ENCODE measurements at places on chromosomes 3 and 15. TPM values are rescaled to one million over a fixed set of nuclear protein-coding genes. Genes with fewer than 3 reads are reported as not detected.

GRCh38 chr3:173396191-173397041, 1.1 kb upstream of the NLGN1 start:
- H3K36me3 ChIP-seq: no peaks in the 10 kb centered on the region
- peak; percentile 51 for DNase-seq
- H3K4me1 ChIP-seq: peaks cover 6% of the 10 kb centered on the region
- H3K27me3 ChIP-seq: no peaks in the 10 kb centered on the region
- H3K27ac ChIP-seq: no peak overlapping the region

DNA sequence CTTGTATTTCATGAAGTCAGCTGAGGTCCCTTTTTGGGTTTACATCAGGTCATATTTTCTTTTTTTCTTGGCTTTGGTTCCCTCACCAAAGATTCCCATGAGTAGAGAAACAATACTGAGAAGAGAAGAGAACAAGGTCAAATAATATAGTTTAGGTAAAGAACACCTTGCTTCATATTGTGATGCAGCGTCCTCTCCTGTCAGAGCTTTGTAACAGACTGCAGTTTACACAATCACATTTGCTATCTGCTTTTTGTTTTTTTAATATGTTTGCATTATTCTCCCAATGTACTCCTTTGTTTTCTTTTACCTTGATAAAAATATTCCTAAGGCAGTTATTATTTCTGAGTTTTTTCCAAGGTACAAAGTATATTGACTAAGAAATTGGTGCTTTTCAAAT, 283.2 kb downstream of the SHOX2 start:
- H3K4me1 ChIP-seq: no peaks in the 10 kb centered on the region
- no peak overlapping the region for H3K27ac ChIP-seq

GRCh38 chr3:114585687-114586086, 291.9 kb downstream of the TIGIT start:
- H3K4me3 ChIP-seq: no peak overlapping the region
- DNase-seq: no peak
- no peaks in the 10 kb centered on the region for H3K27me3 ChIP-seq

DNA sequence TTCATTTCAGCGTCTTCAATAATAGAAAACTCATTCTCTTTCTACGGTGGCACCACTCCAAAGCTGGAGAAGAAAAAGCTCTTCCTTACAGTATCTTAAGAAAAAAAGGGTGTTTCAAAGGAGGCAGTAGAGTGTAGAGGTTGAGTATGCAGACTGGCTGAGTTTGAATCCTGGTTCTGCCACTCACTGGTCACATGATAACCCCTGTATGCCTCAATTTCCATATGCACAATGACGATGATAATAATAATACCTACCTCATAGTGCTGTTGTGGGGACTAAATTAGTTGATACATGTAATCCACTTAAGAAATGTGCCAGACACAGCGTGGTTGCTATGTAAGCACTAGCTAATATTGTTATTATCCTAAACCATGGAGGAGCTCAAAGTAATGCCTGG, 4.5 kb downstream of the ANP32A start:
- no peaks in the 10 kb centered on the region for H3K27me3 ChIP-seq
- H3K4me1 ChIP-seq: peaks cover 17% of the 10 kb centered on the region
- H3K27ac ChIP-seq: no peak overlapping the region

- H3K4me3 ChIP-seq: peak overlapping the region; percentile 43
- no peak for DNase-seq
- H3K4me1 ChIP-seq: no peaks in the 10 kb centered on the region
- H3K27me3 ChIP-seq: no peaks in the 10 kb centered on the region
These were observed 170.0 kb upstream of the NDN start for GRCh38 chr15:23857028-23857641.

DNA sequence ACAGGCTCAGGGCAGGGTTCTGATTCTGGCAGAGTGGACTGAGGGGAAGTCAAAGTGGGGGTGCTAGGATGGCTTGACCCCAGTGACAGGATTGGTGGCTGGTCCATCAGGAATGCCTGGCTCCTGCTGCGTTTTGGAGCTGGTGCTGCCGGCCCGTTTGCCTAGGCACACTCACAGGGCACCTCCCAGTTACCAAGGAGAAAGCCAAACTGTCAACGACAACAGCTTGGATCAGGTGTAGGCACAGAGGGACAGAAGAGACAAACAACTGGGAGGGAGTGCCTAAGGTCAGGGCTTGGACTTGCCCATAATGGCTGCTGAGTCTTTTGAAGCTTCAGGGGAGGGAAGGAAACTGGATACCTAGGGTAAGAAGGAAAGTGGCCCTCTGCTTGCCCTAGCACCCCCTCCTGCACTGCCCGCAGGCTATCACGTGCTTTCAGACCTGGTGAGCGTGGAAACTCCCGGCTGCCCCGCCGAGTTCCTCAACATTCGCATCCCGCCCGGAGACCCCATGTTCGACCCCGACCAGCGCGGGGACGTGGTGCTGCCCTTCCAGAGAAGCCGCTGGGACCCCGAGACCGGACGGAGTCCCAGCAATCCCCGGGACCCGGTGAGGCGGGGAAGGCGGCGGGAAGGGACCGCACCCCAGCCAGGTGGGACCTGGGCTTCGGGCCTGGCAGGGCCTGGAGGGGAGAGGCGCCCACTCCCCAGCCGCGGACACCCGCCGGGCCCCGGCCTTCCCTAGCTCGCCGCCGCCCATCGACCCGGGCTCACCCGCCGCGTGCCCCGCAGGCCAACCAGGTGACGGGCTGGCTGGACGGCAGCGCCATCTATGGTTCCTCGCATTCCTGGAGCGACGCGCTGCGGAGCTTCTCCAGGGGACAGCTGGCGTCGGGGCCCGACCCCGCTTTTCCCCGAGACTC, 5.1 kb downstream of the DUOX1 start:
- H3K27me3 ChIP-seq: peaks cover 59% of the 10 kb centered on the region
- peak overlapping the region; percentile 29 for H3K4me3 ChIP-seq
- no peak overlapping the region for H3K27ac ChIP-seq
- peak; percentile 71 for DNase-seq
- H3K36me3 ChIP-seq: no peaks in the 10 kb centered on the region

- H3K36me3 ChIP-seq: no peaks in the 10 kb centered on the region
- peaks cover 2% of the 10 kb centered on the region for H3K27me3 ChIP-seq
- no peak for DNase-seq
- no peak overlapping the region for H3K4me3 ChIP-seq
These were observed 102.4 kb upstream of the EOMES start for GRCh38 chr3:27824312-27825200.

DNA sequence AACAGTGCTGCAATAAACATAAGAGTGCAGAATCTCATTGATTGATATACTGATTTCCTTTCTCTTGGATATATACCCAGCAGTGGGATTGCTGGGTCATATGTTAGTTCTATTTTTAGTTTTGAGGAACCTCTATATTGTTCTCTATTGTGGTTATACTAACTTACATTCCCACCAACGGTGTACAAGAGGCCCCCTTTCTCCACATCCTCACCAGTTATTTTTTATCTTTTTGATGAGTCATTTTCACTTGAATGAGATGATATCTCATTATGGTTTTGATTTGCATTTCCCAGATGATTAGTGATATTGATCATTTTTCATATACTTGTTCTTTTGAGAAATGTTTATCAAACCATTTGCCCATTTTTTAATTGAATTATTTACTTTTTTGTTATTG, 12.4 kb upstream of the IREB2 start:
- no peaks in the 10 kb centered on the region for H3K4me1 ChIP-seq
- no peak overlapping the region for H3K27ac ChIP-seq
- no peaks in the 10 kb centered on the region for H3K27me3 ChIP-seq
- no peak for DNase-seq
- H3K36me3 ChIP-seq: no peaks in the 10 kb centered on the region

GRCh38 chr3:114709102-114709501, 415.3 kb downstream of the TIGIT start:
- no peak overlapping the region for H3K4me3 ChIP-seq
- peaks cover 2% of the 10 kb centered on the region for H3K4me1 ChIP-seq
- H3K27me3 ChIP-seq: no peaks in the 10 kb centered on the region
- no peaks in the 10 kb centered on the region for H3K36me3 ChIP-seq
- no peak for DNase-seq
- no peak overlapping the region for H3K27ac ChIP-seq

- H3K4me1 ChIP-seq: peaks cover 15% of the 10 kb centered on the region
- H3K27me3 ChIP-seq: no peaks in the 10 kb centered on the region
- no peak overlapping the region for H3K27ac ChIP-seq
- no peak overlapping the region for H3K4me3 ChIP-seq
These were observed 69.7 kb upstream of the UBE3A start for GRCh38 chr15:25508369-25509002.

DNA sequence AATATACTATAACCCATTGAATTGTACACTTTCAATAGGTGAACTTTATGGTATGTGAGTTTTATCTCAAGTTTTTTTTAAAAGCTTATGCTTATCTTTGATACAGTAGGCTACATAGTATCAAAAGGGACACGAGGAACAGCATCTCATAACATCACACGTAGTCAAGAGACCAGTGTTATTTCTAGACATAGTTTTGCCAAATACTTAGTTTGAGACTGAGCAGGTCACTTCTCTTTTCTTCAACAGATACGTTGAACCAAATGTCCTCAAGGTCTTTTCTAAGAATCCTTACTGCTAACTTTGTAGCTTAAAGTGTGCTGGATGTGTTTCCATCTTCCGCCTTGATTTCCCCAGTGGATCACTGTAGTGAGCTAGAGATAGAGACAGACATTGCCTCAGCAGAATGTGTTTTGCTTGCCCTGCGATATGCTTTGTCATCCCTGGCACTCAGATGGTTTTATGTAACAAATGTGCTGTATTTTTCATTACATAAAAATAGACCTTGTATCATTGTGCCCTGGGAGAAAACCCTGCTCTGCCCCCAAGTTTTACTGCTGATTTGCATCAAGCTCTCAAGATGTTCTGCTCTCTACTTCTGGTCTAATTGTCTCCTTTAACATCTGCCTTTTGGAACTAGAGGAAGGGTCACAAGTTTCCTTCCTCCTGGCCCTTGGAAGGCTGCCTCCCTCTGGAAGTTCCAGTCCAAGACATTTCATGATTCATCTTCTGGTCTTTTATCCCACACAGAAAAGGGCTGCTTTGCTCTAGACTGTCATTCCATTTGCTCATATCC, 426.4 kb upstream of the RGMA start:
- no peak overlapping the region for H3K27ac ChIP-seq
- no peak overlapping the region for H3K4me3 ChIP-seq
- no peaks in the 10 kb centered on the region for H3K36me3 ChIP-seq

- H3K27ac ChIP-seq: no peak overlapping the region
- H3K4me3 ChIP-seq: no peak overlapping the region
- no peak for DNase-seq
- H3K4me1 ChIP-seq: no peaks in the 10 kb centered on the region
- no peaks in the 10 kb centered on the region for H3K36me3 ChIP-seq
- H3K27me3 ChIP-seq: no peaks in the 10 kb centered on the region
These were observed 170.1 kb upstream of the PFN2 start for GRCh38 chr3:150140614-150141321.

- H3K4me1 ChIP-seq: peaks cover 4% of the 10 kb centered on the region
- DNase-seq: peak; percentile 90
- peak within 1 kb of the TSS; percentile 65 for H3K4me3 ChIP-seq
- H3K27ac ChIP-seq: peak within 1 kb of the TSS; percentile 62
These were observed at the start of gene FLNB for GRCh38 chr3:58008141-58009025. Gene FLNB (plus strand): TSS chr3:58008422. CDS start chr3:58008565, 143 bp downstream.

GRCh38 chr3:99659032-99659431, 20.6 kb downstream of the COL8A1 start:
- no peak overlapping the region for H3K4me3 ChIP-seq
- H3K36me3 ChIP-seq: no peaks in the 10 kb centered on the region
- H3K27me3 ChIP-seq: no peaks in the 10 kb centered on the region
- H3K27ac ChIP-seq: no peak overlapping the region
- peaks cover 2% of the 10 kb centered on the region for H3K4me1 ChIP-seq

DNA sequence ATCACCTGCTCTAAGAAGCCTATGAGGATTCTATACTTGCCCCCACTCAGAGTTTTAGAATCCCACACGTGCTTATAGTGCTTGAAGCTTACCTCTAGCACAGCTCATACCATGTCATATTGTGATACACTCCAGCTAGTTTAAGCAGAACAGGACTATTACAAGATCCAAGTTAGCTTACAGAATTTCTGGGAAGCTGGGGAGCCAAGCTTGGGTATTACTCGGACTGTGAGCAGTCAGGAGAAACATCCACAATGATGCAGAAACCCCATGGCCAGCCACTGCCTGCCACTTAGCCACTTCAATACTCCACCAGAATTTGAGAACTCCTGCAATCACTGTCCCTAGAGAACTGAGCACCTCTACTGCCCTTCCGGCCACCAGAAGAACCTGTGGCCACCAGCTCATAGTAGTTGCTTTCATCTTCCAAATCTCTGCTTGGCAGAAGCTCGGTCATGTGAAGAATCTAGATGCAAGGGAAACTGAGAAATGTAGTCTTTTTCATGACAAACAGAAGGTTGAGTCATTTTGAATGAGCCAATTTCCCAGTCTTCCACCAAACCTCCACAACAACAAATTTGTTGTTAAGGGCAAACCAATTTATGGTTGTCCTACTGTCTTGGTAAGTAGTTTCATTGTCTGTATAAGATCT, 27.7 kb upstream of the SSR3 start:
- no peak for DNase-seq
- no peaks in the 10 kb centered on the region for H3K4me1 ChIP-seq
- H3K27ac ChIP-seq: no peak overlapping the region
- no peaks in the 10 kb centered on the region for H3K36me3 ChIP-seq
- H3K27me3 ChIP-seq: no peaks in the 10 kb centered on the region

GRCh38 chr3:49121132-49121736, 611 bp upstream of the USP19 start:
- H3K4me3 ChIP-seq: peak overlapping the region; percentile 86
- H3K27ac ChIP-seq: peak overlapping the region; percentile 53
- H3K4me1 ChIP-seq: peaks cover 10% of the 10 kb centered on the region
- H3K27me3 ChIP-seq: no peaks in the 10 kb centered on the region
- DNase-seq: no peak

DNA sequence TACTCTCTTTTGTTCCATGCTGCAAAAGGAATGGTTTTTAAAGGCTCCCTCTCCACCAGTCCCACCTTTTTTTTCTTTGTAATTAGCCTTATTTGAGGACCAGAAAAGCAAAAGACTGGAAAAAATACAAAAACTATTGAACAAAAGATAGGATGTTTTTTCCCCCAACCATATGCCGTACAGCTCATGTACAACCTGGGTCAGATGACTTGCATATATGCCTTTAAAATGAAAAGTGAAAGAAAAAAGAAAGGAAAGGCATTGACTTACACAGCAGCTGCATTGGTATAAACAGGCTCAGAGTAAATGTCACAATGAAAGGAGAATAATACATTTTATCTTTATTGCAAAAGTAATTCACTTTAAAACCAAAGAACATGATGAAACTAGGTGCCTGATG, 69.5 kb upstream of the CMC1 start:
- no peak for DNase-seq
- no peaks in the 10 kb centered on the region for H3K4me1 ChIP-seq
- no peak overlapping the region for H3K27ac ChIP-seq
- H3K27me3 ChIP-seq: no peaks in the 10 kb centered on the region
- H3K4me3 ChIP-seq: no peak overlapping the region
- H3K36me3 ChIP-seq: no peaks in the 10 kb centered on the region

- H3K4me3 ChIP-seq: no peak overlapping the region
- H3K36me3 ChIP-seq: no peaks in the 10 kb centered on the region
- no peaks in the 10 kb centered on the region for H3K27me3 ChIP-seq
These were observed 244.7 kb upstream of the ONECUT1 start for GRCh38 chr15:53034767-53035245.

The CAV3 gene
- total RNA-seq: not detected

The C3orf85 gene
- total RNA-seq: not detected

The ILDR1 gene
- 1.6 TPM for total RNA-seq

The TTLL13 gene
- not detected for total RNA-seq

The CERS3 gene
- total RNA-seq: 0.29 TPM

The GOLGA8O gene
- total RNA-seq: not detected

The MNS1 gene
- not detected for total RNA-seq

The DYNLT2B gene
- 10.9 TPM for total RNA-seq

The SEMA3B gene
- 4.8 TPM for total RNA-seq

The IL17RB gene
- 7.0 TPM for total RNA-seq

The SERF2 gene
- 672 TPM for total RNA-seq

The MAGI1 gene
- total RNA-seq: 77.9 TPM
